Keratinocyte (primary cell): ENCODE measurements at places on chromosomes 2 and 18. TPM values are rescaled to one million over a fixed set of nuclear protein-coding genes. Genes with fewer than 3 reads are reported as not detected.

Gene DSG4
- polyA plus RNA-seq = 0.18 to 0.50 TPM (median 0.19 TPM) in 3 replicates

Gene SPAG16
- 11.0 to 19.6 TPM (median 11.4 TPM) in 3 replicates for polyA plus RNA-seq

DNA sequence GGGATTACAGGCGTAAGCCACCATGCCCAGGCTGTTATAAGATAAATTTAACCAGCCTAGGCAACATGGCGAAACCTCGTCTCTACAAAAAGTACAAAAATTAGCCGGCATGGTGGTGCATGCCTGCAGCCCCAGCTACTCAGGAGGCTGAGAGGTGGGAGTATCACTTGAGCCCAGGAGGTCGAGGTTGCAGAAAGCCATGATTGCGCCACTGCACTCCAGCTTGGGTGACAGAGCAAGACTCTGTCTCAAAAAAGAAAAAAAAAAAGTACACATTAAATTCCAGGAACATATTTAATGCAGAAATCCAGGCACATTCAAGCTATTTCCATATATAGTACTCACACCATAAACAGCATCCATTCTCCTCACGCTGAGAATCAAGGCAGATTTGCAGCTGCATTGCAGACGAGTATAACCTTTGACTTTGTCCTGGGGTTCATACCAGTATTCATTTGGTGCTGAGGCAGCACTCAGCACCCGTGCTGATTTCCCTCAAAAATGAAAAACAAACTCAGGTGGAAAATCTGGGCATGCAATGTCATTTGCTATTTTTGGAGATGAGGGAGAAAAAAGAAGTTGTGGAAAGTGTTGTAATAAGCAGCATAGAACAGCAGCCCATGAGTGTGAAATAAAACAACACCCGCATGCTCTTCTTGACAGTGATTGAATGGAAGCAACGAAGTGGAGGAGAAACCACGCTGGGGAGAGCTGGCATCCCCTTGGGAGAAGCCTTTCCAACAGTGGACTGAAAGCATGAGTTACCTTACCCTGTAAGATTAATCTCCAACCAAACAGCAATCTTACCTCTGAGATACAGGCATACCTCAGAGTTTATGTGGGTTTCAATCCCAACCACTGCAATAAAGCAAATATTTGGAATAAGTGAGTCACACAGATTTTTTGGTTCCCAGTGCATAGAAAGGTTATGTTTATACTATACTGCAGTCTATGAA lies 46.8 kb upstream of the ANXA4 start:
- H3K27ac ChIP-seq = no peak overlapping the region
- no peaks in the 10 kb centered on the region for H3K4me1 ChIP-seq
- H3K4me3 ChIP-seq = no peak overlapping the region
- no peaks in the 10 kb centered on the region for H3K36me3 ChIP-seq
- no peaks in the 10 kb centered on the region for H3K27me3 ChIP-seq
- DNase-seq = no peak

DNA sequence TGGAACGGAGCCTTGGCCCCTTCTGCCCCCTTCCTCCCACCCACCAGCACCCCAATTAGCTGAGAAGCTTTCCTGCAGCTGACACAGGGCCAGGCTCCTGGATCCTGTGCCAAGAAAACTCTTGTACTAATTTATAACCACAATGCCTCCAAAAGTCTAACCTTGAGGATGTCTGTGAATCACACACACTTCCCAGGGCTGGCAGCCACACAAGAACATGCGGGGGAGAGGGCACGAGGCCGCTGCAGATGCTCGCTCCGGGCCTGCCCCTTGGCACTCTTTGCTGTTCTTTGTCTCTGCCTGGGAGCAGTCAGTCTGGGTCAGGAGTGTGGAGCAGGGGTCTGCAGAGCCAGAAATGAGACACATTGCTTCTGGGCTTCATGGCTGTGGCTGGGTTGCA lies 62.7 kb upstream of the KIF5C start:
- peaks cover 3% of the 10 kb centered on the region for H3K27me3 ChIP-seq
- H3K4me1 ChIP-seq = no peaks in the 10 kb centered on the region
- no peak overlapping the region for H3K4me3 ChIP-seq
- no peak for DNase-seq

- no peak overlapping the region for H3K4me3 ChIP-seq
- no peak overlapping the region for H3K27ac ChIP-seq
- no peak for DNase-seq
- H3K36me3 ChIP-seq = no peaks in the 10 kb centered on the region
- no peaks in the 10 kb centered on the region for H3K4me1 ChIP-seq
- H3K27me3 ChIP-seq = no peaks in the 10 kb centered on the region
Measured at GRCh38 chr2:108701806-108702205, 17.5 kb upstream of the RANBP2 start.
